ENCODE measurements at places on chromosomes 6 and 20. TPM values are rescaled to one million over a fixed set of nuclear protein-coding genes. Genes with fewer than 3 reads are reported as not detected.

GRCh38 chr20:19288061-19288460, 75.6 kb downstream of the SLC24A3 start:
- no peak for DNase-seq

DNA sequence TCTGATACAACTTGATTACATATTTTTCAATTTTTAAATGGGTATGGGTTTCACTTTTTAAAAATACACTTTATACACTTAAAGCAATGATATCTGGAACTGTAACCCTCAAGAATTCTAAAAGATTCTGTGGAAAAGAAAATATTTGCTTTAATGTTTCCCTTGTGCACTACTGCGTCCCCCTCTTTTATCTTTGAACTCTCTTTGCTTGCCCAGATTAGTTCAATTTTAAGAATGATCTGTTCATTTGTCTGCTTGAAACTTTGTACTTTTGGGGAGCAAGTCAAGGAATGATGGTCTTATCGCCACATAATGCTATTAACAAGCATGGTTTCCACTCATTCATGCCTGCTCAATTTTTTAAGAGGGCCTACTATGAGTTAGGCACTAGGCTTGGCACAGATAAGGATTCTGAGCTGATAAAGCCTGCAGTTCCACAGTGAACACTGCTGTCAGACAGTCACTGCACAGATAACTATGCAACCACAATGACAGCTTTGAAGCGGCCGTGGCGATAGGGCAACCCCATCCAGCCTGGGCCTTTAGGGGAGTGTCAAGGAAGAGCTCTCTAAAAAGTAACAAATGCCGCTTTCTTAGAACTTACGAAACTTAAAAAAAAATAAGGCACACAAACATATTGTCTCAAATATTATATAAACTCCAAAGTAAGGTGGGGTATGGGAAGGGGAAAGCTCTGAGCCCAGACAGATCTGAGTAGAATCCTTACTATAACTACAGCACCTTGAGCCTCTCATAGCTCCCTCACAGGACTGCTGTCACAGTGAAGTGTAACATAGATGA, 29.7 kb downstream of the FYN start:
- DNase-seq = no peak

DNA sequence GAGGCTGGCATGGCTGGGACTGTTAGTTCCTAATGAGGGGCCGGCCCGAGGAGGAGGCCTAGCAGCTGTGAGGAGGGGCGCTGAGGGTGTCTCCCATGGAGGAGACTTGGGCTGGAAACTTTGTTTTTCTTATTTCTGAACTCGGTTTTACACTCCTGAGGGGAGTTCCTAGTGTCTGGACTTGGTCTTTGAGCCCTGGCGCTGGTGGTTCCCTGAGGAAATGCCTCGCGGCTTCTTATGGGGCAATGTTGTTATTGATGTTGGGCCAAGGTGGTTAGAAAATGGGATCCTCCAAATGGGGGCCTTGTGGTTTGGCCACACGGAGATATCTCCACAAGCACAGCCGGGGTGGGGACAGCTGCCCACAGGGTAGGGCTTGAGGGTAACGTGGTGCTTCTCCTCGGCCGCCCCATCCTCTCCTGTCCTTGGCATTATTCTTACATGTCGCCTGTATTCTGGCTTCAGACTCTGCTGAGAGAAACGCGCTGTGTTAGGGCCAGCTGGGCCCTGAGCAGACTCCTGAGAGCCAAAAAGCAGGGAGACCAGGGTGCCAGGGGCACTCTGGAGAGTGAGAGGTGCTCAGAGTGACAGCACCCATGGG, 136.9 kb downstream of the FOXO3 start:
- no peak for DNase-seq

GRCh38 chr6:96927660-96928059, 3.1 kb downstream of the KLHL32 start:
- no peak for DNase-seq

GRCh38 chr6:20717743-20718142, 183.5 kb downstream of the CDKAL1 start:
- no peak for DNase-seq

ADGRB3 gene
- total RNA-seq = 16.0 TPM

DAAM2 gene
- total RNA-seq = 78.8 TPM
